NCI-H345 (cell line): ENCODE measurements at places on chromosomes 11 and 22.
A peak's percentile ranks its signal among the peaks of the same experiment; 100 is the strongest.

- DNase-seq = peak; percentile 91
Observed at GRCh38 chr22:45235101-45235777, 5.5 kb downstream of the KIAA0930 start.

DNA sequence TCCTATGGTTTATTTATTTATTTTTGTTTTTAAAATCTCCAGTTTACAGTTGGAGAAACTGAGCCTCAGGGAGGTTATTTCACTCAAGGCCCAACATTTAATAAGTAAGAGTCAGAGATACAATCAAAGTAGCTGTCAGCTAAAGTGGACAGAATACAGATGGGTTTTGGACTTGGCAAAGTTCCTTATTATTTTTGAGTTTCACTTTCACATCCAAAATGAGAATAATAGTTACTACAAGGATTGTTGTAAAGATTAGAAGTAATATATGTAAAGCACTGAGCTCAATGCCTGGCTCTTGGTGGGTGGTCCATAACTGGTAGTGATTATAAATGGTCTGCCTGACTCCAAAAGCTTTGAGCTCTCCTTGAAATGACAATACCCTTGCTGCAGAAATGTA is 87.5 kb upstream of the SESN3 start:
- no peak for DNase-seq

DNA sequence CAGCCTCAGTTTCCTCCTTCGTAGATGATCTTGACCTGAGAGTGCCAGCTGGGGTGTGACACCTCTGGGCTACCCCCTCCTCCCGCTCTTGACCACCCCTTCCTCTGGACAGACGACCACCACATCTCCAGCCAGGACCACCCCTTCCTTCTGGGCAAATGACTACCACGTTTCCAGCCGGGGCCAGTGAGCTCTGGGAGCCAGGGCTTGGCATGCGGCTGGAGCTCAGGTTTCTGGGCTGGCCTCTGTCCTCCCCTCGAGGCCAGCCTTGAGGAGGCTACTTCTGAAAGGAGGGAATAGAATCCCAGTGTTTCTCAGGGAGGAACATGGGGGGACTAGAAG is 120.9 kb downstream of the KCNQ1OT1 start:
- DNase-seq = no peak

DNA sequence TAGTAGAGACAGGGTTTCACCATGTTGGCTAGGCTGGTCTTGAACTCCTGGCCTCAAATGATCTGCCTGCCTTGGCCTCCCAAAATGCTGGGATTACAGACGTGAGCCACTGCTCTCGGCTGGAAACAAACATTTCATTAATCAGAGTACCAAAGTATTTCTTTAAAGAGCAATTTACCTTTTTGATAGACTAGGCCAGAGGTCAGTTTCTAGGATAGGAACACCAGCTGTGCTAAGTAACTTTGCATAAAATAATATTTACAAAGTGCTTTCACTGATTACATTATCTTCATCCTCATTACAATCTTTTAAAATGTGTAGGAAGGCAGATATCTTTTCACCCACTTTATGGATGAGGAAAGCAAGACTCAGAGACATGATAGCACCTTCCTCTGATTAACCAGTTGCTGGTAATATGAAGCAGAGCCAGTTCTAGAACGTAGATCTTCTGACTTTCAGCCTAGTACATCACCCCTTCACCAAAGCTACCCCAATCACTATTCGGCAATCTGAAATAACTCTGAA is 355.2 kb downstream of the SOX6 start:
- no peak for DNase-seq

- DNase-seq = no peak
Observed at GRCh38 chr11:36431429-36432092, 78.5 kb downstream of the TRAF6 start.

- DNase-seq = no peak
Observed at GRCh38 chr11:102368472-102368871, 21.5 kb downstream of the BIRC2 start.

GRCh38 chr11:106156290-106156937 is 79.0 kb downstream of the AASDHPPT start:
- peak; percentile 11 for DNase-seq

- DNase-seq = no peak
Observed at GRCh38 chr11:119320776-119321524, 4.0 kb upstream of the MCAM start.

GRCh38 chr11:13772223-13773046 is 104.0 kb downstream of the FAR1 start:
- DNase-seq = peak; percentile 83

DNA sequence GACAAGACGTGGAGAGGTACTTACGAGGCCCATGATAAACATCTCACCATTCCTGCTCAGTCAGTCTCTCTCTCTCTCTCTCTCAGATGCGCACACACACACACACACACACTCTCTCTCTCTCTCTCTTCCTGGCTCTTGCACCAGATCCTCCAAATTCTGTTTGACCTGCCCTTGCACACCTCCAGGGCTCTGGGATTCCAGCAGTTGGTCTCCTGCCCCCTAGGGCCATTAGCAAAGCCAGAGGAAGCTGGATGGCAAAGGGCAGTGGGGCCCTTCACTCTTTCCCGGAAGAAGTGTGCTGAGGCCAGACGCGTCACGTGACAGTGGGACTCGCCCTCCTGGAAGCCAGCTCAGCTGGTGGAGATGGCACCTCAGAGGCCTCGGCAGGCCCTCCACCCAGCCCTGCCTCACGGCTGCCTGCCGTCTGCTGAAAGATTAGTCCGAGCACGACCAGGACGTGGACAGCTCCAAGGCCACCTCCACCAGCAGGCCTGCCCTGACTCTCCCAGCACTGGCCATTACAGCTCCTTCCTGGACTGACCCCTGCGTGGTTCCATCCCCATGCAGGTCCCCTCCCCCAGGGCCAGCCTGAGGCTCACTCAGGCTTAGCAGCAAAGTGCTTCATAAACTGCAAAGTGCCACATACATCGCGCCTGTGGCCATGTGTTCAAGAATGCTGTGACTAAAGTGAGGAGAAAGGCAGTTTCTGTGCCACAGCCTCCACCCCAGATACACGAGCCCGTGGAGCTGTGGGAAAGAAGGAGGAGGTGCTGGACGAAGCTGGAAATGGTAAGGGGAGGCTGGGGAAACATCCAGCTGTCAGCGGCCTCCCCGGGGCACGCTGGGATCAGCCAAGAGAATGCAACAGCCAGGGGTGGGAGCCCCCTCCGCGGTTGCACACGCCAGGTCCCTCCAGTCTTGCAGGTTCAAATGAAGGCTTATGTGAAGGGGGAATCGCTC is 3.7 kb downstream of the PDGFB start:
- no peak for DNase-seq

DNA sequence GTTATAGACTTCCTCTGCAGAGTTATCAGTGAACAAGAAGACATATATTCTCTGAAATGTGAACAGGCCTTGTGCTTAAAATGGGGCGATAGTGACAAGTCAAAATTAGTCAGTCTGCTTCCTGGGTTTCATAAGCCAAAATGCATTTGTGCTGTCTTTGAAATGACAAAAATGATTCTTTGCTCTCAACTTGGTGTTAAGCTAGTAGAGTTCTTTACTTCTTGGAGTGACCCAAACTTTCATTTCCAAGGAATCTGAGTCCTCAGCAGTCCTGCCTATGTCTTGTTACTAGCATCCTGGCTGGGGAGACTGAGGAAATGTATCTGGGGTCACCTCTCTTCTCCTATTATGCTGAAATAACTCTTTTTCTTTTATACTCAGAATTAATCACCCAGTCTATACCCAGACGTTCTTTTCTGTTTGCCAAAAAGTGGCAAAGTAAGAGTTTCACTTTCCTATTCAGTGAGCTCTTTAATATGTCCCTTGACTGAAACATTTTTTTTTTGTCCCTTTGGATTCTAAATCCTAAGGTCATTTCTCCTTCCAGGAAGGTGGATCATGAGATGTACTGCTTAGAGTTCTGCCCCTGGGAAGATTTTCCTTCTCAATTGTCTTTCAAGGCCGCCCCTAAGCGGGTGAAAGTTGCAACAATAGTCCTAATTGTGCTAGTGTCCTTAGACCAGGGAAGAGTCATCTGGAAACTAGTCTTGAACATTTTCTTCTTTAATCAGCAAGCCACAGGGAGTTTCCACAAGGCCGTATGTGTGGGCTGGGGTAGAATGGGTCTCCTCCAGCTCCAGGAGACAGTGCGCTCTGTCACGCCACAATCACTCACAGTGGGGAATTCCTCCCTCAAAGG is 53.0 kb upstream of the RDX start:
- no peak for DNase-seq

- no peak for DNase-seq
Observed at GRCh38 chr22:36611241-36611976, 82.4 kb upstream of the EIF3D start.

DNA sequence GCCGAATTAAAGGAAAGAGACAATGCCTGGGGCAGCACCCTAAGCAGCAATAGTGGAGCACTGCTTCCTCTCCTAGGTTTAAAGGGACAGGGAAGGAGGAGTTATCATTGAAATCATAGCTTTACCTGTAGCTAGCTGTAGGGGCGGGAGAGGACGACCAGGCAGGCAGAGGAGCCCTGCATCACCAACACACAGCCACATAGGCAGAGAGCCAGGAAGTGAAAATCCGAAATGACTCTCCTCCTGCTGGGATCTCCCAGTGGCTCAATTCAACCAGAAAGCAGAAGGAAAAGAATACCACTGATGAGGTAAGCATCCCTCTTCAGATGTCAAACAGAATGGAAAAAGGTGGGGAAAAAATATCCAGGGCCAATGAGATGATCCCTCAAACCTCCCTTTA is 20.4 kb downstream of the MRGPRX4 start:
- peak; percentile 79 for DNase-seq

DNA sequence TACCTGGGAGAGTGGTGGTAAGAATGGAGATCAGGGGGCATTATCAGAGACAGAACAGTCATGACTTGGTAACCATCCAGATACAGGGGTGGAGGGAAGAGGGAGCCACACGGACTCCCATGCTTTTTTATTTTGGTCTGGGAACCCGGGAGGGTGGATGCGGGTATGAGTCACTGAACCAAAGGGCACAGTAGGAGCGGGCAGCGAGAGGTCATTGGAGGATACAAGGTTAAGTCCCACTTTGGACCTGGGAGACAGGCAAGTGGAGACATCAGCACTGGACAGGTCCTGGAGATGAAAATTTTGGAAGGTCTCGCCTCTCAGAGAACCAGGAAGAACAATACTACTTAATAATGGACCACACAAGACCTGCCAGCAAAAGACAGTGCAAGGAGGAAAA is 6.7 kb downstream of the HDHD5 start:
- DNase-seq = no peak

GRCh38 chr11:134652586-134653255 is 240.7 kb upstream of the B3GAT1 start:
- DNase-seq = no peak

GRCh38 chr11:6992026-6992425 is 28.1 kb downstream of the ZNF214 start:
- no peak for DNase-seq

- no peak for DNase-seq
Observed at GRCh38 chr11:114255289-114255688, 40.9 kb upstream of the NNMT start.

DNA sequence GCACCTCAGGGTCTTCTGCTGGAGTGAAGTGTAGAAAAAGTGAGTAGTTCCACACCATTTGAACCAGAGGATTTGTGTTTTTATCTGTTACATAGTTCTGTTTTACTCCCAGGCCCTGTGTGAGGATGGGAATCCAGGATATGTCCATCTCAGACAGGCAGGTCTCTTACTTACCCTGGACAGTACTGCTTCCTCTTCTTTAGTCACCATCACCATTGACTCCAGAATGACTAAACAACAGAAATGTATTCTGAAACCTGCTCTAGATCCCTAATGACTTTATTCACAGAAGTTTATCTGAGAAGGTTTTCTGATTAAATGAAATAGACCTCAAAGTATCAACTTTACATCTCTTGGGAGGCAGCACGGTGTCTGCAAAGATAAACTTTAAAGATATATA is 33.6 kb downstream of the CYP2R1 start:
- DNase-seq = no peak

DNA sequence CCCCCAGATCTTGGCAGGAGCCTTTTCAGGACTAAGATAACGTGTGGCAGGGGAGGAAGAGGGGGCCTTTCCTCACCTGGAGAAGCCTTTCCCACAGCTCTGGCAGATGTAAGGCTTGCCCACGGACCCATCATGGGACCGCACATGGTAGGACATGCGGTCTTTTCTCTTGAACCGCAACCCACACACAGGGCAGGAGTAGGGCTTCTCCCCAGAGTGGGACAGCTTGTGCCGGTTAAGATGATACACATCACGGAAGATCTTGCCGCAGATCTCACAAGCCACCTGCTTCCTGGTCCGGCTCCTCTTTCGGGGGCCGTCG is 1.9 kb downstream of the PATZ1 start:
- DNase-seq = no peak

DNA sequence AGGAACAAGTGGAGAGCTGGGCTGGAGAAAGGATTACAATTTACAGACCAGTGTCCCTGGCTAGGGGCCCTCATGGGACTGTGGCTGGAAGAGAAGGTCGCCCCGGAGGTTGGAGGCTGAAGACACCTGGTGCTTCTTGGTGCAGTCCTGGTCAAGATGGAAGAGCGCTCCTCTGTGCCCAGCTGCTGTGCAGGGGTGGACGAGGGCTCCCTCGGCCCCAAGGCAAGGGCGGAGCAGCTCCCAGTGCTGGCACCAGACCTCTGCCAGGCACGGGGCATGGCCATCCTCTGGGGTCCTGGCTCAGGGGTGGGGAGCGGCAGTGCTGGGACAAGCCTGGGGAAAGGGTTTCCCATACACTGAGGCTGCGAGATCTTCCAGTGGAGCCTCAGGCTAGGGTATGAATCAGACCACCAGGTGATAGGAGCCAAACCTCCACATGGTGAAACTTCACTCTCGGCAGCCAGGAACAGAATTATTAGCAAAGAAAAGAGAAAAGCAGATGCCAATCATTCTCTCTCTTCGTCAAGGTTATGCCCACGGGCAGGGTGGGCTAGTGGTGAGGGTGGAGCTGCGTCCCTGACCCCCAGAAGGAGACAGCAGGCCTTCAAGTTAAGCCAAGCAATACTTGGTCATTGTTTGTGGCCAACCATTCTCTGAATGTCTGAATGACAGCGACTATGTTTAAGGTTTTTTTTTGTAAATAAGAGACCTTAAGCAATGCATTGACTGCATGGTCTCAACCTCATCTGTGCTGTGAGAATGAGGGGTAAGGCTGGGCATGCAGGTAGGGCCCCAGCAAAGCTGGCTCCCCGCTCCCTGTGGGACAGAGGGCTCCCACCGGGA is 32.1 kb downstream of the PPM1F start:
- no peak for DNase-seq

DNA sequence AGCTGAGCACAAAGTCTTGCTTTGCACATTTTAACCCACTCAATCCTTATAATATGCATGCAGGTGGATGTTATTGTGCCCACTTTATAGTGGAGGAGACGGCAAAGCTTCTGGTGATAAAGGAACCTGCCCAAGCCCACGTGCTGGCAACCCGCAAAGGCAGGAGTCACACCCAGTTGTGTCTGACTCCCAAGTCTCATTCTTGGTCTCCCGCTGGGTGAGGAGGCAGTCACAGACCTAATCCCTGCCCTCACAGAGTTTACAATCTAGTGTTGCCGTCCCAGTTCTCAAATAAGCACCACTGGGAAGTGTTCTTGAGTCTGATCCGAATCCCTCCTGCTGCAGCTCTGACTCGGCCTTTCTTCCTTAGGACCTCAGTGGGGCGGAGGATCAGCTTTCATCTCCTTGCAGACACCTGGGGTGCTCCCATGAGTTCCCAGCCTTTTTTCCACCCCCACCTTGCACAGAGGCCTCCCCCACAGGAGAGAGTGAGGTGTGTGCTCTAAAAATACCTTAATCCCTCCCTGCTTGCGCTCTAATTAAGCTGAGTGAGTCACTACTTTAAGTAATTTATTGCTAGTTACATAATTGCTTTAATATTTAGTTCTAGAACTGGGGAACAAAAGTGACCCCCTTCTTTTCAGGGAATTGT is 15.1 kb downstream of the PDE2A start:
- DNase-seq = no peak
